Hindlimb muscle (tissue), 1 donor: ENCODE measurements at places on chromosomes 1 and 21.

- no peak for DNase-seq
Observed at GRCh38 chr1:38083541-38083940, 36.9 kb upstream of the POU3F1 start.

GRCh38 chr1:69171248-69171647, 396.5 kb upstream of the LRRC7 start:
- DNase-seq = no peak

DNA sequence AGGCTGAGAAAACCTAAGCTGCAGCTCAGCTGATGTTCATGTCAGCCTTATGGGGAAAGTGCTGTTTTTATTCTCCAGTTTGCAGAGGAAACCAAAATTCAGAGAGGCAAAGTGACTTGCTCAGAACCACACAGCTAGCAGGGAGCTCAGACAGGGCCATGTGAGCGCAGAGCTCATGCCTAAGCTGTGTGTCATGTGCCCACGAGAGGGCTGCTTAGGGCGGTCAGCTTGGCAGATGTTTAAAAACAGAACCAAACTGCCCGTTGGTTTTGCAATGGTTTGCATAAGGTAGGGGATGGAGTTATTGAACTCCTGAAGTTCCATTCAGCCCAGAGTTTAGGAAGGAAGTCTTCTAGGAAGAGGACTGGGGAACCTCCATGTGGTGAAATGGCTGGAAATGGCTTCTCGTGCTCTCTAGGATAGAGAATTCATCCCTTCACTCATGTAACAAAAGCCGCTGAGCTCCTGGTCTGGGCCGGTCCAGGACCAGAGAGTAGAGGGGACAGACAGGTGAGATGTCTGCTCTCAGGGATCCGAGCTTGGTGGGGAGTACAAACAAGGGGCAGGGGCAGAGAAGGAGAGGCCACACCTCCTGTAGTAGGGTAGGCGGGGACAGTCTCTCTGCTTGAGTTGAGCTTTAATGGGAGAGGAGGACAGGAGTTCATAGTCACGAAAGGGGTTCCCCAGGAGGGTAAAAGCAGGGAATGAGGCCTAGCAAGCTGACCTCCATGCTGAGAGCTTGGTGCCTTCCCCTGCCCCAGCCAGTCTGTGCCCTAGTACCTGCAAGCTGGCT, 46.9 kb downstream of the ARHGEF10L start:
- no peak for DNase-seq

DNA sequence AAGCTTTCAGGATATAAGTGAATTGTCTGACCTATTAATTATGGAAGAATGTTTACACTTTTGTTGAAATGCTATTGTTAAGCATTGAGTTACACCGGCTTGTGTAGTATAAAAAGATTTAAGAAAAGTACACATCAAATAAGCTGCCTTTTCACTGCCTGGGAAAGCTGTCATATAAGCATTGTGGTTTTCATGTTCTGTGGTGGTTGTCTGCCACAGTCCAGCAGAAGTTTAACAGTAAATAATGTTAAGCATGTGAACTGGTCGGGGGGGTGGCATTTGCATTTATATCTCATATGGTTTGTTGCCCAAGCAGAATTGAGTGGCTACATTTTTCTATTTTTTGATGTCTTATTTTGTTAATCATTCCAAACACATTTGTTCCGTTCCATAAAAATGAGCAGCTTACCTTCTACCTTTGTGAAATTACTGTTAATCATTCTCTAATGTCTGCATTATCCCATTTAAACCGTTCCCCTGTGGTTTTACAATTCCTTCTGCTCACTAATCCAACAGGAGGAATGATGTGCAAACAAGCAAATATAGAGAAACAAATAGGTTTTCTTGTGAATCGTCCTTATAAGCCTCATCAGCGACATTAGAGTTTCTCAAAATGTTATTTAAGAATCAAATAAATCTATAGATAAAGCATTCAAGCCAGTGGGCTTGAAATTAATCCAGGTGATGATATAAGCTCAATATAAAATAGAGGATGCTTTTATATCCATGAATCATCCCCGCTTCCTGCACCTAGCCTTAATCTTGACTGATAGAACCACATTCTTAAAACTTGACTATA, 160.8 kb upstream of the SAMSN1 start:
- no peak for DNase-seq

GRCh38 chr1:10208537-10208936, 1.8 kb upstream of the KIF1B start:
- DNase-seq = no peak

- DNase-seq = no peak
Observed at GRCh38 chr1:61607448-61607847, 117.5 kb downstream of the TM2D1 start.

GRCh38 chr1:26352338-26352679, 1.6 kb downstream of the CRYBG2 start:
- DNase-seq = no peak

- DNase-seq = no peak
Observed at GRCh38 chr21:32181457-32181856, 97.4 kb downstream of the MIS18A start.
